ENCODE measurements at places on chromosomes 12 and 14. TPM values are rescaled to one million over a fixed set of nuclear protein-coding genes. Genes with fewer than 3 reads are reported as not detected.

DNA sequence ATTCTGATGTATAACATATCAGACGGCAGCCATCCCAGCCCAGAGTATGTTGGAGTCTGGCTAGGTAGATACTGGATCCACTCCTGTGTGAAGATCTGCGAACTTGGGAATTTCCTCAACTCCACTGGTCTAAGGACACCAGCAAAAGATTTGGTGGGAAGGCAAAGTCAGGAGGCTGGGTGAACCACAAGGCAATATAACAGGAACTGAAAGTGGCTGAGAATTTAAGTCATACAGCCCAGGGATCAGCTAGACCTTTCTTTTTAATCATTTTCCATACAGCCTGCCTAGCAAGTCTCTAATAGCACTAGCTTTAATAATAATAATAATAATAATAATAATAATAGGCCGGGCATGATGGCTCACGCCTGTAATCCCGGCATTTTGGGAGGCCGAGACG lies 34.8 kb downstream of the BRAP start:
- DNase-seq = no peak

DNA sequence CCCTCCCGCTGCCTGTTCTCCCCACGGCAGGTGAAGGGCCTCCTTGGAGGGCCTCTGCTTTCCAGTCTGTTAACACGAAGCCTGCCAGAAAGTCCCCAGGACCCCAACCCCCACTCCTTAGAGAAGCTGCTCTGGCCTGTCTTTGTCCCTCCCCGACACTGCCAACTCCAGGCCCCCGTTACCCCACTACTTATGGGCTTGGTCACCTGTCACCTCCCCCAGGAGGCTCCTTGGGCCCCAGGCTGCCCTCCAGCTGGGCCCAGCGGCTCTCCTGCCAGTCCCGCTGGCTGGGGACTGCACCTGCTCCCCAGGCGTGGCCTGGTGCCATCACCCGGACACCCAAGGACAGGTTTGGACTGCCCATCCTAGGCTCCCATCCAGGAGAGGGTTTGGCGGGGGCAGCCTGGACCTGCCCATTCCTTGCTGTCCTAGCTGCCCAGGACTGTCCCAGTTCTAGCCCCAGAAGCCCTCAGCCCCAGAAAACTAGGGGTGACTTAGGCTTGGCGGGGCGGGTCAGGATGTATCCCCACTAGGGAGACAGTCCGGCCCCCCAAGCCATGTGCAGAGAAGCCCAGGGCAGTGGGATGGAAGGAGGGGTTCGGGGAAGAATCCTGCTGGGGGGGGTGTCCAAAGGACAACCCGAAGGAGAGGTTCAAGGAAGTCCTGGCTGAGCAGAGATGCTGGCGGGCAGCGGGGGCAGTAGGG lies 155.7 kb upstream of the C14orf180 start:
- DNase-seq = no peak

DNA sequence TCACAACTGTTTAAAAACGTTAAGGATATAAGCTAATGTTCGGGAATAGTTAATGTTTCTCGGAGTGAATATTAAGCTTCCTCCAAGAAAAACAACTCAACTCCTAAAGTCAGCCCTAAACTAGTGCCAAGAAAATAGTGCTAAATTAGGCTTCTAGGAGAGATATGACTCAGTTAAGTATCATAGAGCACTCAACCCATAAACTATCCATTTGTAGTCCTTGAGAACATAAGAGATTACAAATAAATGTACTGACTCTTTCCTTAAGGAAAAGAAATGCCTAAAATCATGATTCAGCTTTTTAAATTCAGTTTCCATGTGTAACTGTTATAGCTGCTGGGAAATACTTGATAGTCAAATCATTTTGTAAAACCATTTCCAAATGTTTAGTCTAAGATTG lies 117.1 kb downstream of the HMGA2 start:
- DNase-seq = peak; percentile 47

GRCh38 chr12:11209113-11209512 lies 22.4 kb upstream of the TAS2R42 start:
- no peak for DNase-seq

The KRT71 gene
- total RNA-seq = not detected

- DNase-seq = no peak
These were observed 258.7 kb upstream of the PDE3A start for GRCh38 chr12:20109676-20110075.

DNA sequence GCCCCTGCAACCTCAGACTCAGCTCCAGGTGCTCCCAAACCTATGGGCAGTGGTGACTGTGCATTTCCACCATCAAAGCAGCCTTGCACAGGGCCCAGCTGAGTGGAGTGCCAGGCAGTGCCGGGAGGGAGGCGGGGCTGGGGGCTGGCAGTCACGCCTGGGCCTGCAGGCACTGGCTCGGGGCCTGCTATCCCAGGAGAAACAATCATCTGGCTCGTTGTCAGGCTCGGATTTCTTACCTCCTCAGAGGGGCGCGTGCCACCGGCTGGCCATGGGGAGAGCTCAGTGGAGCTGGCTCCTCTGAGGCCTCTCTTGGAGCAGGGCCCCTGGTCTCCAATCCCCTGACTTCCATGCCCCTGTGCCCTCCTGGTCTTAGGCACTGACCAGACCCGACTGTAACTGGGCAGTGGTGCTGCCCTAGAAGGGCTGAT lies 20.2 kb upstream of the PPP1R13B start:
- DNase-seq = no peak

The KCNJ8 gene
- 0.10 TPM for total RNA-seq

The TAS2R9 gene
- not detected for total RNA-seq

The TOMM20L gene
- total RNA-seq = not detected

- DNase-seq = no peak
These were observed 296.7 kb downstream of the FBXL14 start for GRCh38 chr12:1297639-1298175.

The FOXG1 gene
- total RNA-seq = not detected

DNA sequence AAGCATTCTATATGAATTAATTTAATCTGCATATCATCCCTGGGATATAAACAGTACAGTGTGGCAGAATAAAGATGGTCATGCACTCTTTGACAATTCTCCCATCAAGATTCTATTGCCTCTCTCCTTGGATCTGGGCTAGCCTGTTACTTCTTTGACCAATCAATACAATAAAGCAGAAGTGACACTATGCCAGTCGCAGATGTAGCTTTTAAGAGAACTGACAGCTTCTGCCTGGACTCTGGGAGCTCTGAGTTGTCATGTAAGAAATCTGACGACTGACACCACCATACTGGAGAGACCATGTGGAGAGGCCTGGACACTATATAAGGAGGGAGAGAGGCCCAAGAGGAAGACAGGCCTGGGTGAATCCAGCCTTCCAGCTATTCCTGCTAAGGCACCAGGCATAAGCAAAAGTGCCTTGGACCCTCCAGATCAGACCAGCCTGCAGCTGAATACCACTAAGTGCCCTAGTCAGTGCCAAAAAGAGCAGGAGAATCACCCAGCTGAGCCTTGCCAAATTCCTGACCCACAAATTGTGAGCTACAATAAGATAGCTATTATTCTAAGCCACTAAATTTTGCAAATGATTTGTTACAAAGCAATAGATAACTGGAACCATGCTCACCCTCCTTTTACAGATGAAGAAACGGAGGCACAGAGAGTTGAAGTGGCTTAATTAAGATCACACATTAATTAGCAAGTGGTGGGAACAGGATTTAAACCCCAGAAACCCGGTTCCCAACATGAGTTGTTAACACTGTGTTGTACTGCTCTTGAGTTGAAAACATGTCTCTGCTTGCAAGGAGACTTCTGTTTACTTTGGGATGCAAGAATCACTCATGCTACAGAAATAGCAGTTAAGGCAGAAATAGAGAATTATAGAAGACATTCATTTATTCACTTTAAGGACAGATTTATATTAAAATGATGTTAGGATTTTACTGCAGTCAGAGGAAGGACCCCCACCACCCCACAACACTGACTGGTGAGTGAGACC lies 84.6 kb downstream of the RIN3 start:
- DNase-seq = no peak

DNA sequence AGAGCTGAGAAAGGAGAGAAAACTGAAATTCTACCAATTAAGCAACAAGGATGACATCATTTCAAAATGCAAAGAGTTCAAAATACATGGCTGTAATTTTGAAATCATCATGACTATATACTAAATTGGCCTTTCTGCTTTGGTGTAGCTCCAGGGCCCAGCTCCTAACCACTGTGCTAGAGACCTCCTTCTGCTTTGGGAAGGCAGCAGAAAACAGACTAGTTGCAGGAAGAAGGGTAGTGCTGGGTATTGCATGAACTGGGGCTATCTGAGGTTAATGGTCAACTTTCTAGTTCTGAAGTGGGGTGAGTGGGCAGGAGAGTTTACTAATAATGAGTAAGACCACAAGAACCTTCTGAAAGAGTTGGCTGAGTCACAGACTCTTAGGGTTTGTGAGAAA lies 66.2 kb downstream of the PTGER2 start:
- no peak for DNase-seq

DNA sequence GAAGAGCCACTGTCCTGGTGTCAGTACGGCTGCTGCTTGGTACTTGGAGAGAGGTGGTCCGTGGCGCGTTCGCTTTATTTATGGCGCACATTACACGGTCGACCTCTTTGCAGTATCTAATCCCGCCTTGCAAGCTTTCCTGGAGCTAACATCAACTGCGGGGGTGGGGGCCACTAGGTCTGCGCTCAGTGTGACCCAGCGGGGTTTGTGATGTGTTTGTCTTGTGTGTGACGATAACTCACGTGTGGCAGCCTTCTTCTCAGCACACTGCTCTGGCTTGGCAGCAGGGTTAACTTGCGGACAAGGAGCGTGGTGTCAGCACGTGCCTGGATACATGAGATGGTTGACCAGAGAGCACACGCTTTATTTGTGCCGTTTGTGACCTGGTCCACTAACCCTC lies 122.2 kb upstream of the RTL1 start:
- DNase-seq = no peak

DNA sequence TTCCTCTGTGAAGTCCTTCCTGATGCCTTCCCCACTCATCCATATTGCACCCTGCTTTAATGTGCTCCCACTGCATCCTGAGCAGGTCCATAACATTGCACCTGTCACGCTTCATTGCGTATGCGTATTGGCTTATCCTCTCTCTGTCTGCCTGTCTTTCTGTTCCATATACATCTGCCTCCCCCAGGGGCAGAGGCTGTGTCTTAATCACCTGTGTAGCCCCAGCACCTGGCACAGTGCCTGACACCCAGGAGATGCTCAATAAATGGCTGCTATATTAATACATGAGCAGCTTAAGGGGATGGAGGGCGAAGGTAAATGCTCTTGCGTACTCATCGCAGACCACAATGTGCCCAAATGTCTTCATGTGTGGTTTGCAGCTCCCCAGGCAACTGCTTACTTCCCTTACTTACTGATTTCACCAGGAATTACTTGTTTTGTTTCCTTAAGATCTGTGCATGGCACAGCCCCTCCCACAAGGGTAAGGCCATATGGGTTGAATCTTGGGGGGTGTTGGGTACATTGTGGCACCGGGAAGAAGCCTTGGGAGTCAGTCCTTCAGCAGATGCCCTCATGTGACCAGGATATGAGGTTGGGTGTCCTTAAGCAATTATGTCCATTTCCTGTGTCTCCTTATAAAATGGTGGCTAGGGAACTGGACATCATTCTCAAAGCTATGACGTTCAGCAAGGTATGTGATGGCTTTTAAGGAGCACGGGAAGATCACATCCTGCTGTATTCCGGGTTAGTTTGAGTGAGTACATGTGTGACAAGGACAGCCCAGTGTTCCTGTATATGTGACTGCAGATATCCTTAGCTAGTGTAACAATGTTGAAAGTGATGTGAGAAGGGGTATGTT lies 848 bp upstream of the CPNE6 start:
- no peak for DNase-seq

GRCh38 chr12:95200128-95200894 lies 17.0 kb downstream of the FGD6 start:
- no peak for DNase-seq

GRCh38 chr14:95500772-95501401 lies 15.6 kb downstream of the SYNE3 start:
- DNase-seq = peak; percentile 60

The P3H3 gene
- 25.6 TPM for total RNA-seq

The TMEM179 gene
- total RNA-seq = not detected

DNA sequence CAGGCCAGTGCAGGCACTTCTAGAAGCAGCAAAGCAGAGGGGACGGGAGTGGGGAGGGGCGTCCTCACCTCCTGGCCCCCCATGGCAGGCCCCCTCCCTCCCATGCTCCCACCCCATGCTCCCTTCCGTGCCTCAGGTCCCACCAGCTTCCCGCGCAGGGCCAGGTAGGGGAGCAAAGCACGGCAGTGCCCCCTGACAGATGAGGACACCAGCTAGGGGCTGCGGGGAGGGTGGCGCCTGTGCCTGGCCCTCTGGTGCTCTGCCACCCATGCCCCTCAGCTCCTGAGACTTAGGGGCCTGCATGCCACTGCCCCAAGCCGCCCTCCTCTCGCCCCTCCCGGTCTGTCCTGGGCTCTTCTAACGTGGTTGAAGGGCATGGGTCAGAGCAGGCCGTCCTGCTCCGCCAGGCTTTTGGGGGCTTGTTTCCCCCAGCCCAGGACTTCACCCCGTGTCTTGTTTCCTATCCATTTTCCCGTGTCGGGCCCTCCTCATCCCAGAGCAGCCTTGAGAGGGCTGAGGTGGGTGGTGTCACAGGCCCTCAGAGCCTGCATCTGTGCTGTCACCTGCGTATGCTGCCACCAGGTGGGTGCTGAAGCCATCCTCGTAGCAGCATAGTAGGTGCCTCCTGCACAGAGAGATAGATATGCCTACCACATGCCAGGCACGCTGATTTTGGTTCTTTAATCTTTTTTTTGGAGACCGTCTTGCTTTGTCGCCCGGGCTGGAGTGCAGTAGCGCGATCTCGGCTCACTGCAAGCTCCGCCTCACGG lies 10.2 kb downstream of the TRMT61A start:
- no peak for DNase-seq

- DNase-seq = no peak
These were observed 53.0 kb upstream of the PRMT8 start for GRCh38 chr12:3437986-3438385.

The OTX2 gene
- not detected for total RNA-seq

Measured in myocyte (in vitro differentiated cells).